ENCODE measurements at places on chromosomes 6 and 20.

DNA sequence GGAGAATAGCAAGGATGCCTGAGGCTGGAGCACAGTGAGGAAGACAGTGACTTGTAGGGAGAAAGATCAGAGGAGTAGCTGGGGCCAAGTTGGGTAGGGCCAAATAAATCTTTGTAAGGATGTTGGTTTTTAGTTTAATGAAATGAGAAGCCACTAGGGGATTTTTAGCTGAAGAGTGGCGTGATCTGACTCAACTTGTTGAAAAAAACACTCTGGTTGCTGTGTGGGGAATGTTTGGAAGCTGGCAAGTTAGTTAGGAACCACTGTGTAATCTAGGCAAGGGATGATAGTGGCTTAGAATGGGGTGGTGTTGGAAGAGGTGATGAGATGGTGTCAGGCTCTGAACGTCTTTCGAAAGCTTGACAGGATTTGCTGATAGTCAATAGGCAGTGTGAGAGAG, 176.1 kb upstream of the HDDC2 start:
- no peak for DNase-seq

- DNase-seq, result no peak
Observed at GRCh38 chr20:51305316-51306052, 237.0 kb downstream of the NFATC2 start.

DNA sequence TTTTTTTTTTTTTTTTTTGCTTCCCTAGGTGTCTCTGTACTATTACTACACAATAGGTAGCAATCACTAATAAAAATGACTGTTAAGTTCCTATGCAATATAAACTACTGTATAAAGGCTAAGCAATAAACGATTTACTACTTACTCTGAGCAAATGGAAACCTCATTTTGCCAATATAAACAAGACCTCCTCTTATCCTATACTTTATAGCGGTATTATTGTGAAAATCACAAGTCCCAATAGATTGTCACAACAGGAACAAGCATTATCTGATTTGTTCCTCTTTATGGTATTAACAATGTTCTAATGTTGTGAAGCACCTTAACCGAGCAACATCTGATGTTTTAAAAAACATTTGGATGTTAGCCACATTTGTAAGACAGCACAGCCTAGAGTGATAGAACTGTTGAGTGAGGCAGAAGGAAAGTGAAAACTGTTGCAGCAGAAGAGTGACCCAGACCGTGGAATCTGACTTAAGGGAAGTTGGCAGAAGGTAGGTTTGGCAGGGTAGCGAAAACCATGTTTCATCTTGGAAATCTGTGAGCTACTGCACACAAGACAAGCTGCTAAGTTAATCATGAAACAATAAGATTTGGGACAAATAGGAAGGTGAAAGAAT, 94.2 kb downstream of the MYLK4 start:
- no peak for DNase-seq

- no peak for DNase-seq
Observed at GRCh38 chr6:114439411-114439810, 96.6 kb upstream of the HS3ST5 start.

DNA sequence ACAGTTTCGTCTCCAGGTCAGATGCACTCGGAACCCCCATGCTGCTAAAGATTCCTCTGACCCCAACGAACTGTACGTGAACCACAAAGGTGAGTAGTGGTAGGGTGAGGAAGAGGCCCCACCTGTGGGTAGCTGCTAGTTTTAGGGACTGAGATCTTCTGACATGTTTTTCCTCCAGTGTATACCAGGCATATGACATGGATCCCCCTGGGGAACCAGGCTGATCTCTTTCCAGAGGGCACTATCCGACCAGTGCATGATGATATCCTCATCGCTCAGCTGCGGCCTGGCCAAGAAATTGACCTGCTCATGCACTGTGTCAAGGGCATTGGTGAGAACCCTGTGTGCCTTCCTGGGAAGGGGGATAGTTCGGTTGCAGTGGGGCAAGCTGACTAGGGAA, 3.2 kb downstream of the POLR1C start:
- no peak for DNase-seq

- peak; percentile 33 for DNase-seq
Observed at GRCh38 chr6:13733178-13733887, 21.7 kb upstream of the RANBP9 start.

DNA sequence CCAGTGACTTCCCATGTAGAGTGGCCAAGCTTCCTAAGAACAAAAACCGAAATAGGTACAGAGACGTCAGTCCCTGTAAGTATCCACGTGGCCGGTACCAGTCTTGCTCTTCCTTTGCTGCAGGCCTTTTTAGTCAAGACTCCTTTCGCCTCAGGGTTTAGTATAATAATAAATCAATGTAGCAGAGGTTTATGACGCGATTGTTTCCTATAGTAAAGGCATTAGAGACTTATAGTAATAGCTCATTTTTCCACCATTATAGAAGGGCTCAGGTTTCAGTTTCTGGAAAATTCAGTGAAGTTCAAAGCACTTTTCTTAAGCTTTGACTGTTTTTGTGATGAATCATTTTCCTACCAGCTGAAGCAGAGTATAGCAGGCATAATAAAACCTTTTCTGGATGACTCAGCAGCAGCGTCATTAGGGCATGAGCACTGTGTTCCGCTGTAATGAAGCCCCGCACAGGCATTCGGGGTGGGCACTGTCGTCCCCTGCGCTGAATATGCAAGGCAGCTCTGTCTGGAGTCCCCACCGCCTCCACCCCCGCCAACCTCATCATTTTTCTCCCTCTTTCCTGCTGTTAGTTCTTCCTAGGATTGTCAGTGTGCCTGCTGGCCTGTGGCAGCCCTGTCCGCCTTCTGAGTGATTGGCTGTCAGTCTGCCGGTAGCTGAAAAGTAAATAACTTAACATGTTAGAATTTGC, 51.3 kb downstream of the PTPN1 start:
- no peak for DNase-seq

DNA sequence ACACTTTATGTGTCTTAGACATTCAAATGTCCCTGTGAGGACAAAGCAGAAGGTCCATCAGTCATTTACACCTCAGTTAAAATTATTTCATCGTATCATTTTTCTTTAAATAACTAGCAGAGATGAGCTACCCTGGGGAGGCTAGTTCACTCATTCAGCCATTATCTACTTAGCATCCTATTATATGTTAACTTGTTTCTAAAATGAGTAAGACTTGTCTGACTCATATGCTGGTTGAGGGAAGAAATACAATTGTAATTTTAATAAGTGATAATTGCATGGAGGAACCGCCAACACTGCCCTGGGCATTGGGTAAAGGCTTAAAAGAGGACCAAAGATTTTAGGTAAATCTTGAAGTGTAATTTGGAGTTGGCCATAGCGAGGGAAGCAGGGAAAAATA, 12.4 kb upstream of the PTPRK start:
- DNase-seq, result no peak

GRCh38 chr20:33561692-33562601, 72.1 kb downstream of the CBFA2T2 start:
- DNase-seq, result peak; percentile 89

DNA sequence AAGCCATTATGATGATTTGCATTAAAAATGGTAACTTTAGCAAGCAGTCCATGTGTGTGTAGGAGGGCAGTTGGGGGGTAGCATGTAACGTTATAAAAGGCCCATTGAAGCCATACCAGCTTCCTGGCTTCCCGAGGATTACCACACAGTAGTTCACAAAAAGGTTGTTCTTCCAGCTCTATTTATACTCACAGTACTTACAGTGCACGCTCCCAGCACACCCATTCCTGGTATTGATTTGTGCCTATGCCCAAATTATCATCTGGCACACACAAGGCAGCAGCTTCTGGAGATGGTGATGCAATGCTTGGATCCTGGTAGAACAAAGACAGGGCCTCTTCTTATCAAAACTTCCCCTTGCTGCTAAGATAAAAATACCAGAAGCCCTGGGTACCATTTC, 436.8 kb downstream of the HAO1 start:
- DNase-seq, result no peak

- no peak for DNase-seq
Observed at GRCh38 chr6:43964659-43965570, 162.3 kb downstream of the MRPL14 start.

DNA sequence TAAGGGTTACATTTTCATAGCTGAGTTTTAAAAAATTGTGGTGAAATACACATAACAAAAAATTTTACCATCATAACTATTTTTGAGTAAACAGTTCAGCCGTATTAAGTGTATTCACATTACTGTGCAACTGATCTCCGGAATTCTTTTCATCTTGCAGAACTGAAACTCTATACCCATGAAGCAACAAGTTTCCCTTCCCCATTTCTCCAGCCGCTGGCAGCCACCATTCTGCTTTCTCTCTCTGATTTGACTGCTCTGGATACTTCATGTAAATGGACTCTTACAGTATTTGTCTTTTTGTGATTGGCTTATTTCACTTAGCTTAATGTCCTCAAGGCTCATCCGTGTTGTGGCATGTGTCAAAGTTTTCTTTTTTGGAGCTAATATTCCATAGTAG, 341.6 kb downstream of the QKI start:
- no peak for DNase-seq

DNA sequence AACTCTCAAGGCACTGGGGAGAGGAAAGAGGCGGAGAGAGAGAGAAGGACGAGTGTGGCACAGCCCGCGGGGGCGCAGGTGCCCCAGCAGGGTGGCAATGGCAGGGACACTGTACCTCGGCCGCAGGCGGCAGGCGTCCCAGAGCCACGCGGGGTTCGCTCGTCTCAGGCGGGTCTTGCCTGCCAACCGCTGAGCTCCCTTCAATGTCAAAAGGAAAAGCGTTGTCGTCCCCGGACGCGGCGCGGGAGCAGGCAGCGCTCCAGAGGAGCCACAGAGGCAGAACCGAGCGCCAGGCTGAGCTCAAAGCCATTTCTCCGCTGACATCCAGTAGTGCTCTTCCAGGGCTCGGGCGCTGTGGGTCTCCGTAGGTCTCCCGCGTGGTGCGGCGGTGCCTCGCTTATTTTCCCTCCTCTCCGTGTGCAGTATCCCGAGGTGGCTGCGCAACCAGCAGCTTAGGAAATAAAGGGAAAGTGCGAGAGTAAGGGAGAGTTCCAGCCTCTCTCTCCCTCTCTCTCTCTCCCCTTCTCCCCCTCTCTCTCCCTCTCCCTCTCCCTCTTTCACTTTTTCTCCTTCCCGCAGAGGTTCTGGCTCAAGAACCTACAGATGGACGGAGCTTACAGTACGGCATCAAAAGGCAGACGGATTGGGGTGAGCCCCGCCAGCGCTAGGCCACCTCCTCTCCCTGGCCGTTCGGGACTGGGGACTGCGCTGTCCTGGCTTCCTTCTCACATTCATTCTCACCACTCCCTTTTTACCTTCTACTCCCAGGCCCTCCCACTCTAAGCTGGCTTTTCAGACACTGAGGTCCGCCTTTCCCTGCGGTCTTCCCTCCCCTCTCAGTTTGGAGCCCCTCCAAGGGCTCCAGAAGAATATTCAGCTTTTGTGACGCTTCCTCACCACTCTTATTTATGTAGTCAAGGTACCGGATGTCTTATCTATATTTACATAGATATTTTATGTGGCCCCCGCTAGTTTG, at the start of gene LAMA4:
Gene LAMA4 (minus strand): TSS at position 727 of the 976 bp plus-strand sequence. CDS start 417 bp downstream, at position 310.
- no peak for DNase-seq
